Retinal pigment epithelial cell (primary cell): ENCODE measurements at places on chromosomes 12 and 14.

- no peak for DNase-seq
Measured at GRCh38 chr14:103302966-103303365, 31.1 kb upstream of the EIF5 start.

GRCh38 chr12:68561830-68562229, 48.9 kb upstream of the RAP1B start:
- no peak for DNase-seq

DNA sequence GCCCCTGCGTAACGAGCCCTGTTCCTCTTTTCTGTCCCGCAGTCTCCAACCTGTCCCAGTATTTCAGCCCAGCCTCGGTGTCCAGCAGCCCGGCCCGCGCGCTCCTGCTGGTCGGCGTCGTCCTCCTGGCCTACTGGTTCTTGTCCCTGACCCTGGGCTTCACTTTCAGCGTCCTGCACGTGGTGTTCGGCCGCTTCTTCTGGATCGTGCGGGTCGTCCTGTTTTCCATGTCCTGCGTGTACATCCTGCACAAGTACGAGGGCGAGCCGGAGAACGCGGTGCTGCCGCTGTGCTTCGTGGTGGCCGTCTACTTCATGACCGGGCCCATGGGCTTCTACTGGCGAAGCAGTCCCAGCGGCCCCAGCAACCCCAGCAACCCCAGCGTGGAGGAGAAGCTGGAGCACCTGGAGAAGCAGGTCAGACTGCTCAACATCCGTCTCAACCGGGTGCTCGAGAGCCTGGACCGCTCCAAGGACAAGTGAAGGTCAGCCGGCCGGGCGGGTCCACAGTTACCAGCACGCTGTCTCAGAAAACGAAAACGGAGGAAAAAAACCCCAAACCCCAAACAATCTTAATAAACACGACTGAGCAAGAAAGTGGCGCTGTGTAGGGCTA, 31.6 kb downstream of the BRI3BP start:
- no peak for DNase-seq

DNA sequence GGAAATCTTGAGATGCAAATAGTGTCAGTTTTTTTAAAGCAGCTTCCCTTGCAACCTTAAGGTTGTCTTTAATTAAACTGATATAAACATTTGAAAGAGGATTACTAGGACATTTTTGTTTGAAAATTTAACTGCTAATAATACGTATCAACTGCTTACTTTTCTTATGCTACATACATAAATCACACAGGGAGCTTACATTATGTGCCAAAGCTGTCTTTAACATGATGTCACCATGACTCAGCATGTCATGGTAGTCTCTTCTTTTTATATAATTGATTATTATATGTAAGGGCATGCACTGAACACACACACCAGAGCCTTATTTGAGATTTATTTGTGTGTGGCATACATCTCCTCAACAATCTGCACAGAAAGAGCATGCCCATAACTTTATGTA, 63.0 kb upstream of the PTHLH start:
- DNase-seq, result no peak

- no peak for DNase-seq
Measured at GRCh38 chr12:65965358-65965757, 141.1 kb downstream of the HMGA2 start.

DNA sequence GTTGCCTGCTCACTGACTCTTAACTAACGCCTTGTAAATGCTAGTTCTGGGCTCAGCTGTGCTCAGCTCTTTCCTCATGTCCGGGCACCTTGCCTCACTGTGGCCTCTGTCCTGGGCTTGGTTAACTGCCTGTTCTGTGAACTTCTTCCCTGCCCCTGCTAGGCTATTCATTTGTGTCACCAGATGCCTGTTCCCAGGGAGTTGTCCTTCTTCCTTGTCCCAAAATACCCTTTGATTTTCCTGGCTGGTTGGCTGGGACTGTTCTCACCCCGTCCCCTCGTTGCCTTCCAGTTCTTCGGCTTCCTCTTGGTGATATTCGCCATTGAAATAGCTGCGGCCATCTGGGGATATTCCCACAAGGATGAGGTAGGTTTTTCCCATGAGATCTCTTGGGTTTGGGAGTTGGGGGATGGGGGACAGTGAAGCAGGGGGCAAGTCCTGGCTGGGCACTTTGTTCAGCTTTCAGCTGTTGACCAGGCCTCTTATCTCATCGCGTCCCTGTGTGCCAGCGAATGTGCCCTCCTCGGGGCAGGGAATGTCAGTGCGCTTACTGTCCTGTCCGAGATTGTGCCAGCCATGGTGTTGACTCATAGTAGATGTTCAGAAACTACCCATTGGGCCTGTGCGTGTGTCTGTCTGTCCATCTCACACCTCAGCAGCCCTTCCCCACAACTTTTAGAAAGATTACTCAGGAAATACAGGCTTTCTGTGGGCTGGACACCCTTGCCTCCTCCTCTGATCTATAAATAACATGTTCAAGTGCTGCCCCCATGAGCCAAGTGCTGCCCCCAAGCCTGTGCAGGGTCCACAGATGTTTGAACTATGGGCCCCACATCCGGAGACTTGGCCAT, 33.1 kb downstream of the CD9 start:
- no peak for DNase-seq

GRCh38 chr14:93381644-93382043, 34.7 kb downstream of the COX8C start:
- no peak for DNase-seq
